WTC11 (cell line): ENCODE measurements at places on chromosomes 7 and 10.

- no peak for DNase-seq
Observed at GRCh38 chr7:39592586-39592985, 26.4 kb downstream of the YAE1 start.

GRCh38 chr10:4776234-4776638 lies 49.8 kb upstream of the AKR1E2 start:
- no peak for DNase-seq

GRCh38 chr7:90242369-90243168 lies 2.4 kb upstream of the CFAP69 start:
- DNase-seq: no peak

DNA sequence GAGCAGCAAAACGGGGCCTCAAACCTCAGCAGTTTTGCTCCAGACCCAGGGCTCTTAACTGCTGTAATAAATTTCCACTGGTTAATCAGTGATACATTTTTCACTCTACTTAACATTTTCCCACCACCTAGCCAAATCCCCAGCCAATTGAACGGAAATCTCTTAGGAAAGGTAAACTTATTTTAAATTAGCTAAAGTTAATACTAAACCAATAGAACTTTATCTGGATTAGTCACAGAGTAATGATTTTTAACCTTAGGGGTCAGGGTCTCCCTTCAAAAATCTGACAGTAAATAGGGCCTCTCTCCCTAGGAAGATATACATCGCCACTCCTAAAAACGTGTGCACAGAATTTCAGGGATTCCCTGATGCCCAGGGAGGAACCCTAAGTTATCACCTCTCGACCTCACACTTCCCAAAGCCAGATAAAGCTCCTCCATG lies 87.4 kb upstream of the KMT2E start:
- DNase-seq: no peak

DNA sequence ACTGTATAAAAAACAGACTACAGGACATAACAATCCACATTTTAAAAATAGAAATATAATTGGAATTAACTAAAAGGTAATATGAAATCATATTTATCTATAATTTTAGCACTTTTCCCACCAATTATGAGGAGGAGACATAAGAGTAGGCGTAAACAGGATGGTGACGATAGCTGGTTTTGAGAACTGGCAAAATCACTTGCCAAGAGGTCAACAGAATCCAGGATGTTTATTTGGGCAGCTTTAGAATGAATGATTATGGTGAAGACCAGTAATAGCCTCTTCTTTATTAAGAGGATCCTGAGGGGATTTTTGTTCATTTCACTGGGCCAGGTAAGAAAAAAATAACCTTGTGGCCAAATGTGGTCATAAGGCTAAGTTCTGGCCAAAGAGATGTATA lies 67.2 kb downstream of the TPK1 start:
- DNase-seq: no peak

DNA sequence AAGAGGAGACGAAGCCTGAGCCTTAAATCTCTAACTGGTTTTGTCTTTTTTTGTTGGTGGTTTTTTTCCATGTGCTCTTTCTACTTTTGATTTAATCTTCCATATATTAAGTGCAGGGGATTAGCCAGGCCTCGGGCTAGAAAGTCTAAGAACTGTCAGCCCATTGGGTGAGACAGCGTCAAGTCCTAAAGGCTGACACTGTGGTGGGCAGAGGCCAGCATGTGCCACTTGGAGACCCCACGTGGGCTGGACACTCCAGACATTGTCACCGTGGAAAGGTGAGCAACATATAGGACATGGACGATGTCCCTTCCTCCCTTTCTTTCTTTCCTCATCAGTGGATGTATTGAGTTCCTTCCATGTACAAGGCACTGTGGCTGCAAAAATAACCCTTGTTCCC lies 129.3 kb downstream of the TMEM178B start:
- no peak for DNase-seq

DNA sequence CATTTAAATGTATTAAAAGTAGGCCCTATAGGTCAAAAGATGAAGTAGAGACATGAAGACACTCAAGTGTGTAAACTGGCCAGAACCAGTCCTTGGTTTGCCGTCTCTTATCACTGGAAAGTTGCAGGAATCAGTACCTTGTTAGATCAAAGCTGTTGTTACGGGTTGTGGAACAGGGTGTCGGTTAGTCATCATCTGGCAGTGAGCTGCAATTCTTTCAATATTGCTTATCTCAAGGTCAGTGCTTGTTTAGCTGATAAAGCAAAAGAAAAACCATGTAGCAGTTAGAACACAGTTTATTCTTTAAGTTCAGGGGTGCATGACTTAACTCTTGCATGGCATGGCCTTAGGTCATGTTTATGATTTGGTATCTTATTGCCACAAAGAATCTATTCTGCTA lies 10.0 kb upstream of the SLC13A1 start:
- DNase-seq: no peak

DNA sequence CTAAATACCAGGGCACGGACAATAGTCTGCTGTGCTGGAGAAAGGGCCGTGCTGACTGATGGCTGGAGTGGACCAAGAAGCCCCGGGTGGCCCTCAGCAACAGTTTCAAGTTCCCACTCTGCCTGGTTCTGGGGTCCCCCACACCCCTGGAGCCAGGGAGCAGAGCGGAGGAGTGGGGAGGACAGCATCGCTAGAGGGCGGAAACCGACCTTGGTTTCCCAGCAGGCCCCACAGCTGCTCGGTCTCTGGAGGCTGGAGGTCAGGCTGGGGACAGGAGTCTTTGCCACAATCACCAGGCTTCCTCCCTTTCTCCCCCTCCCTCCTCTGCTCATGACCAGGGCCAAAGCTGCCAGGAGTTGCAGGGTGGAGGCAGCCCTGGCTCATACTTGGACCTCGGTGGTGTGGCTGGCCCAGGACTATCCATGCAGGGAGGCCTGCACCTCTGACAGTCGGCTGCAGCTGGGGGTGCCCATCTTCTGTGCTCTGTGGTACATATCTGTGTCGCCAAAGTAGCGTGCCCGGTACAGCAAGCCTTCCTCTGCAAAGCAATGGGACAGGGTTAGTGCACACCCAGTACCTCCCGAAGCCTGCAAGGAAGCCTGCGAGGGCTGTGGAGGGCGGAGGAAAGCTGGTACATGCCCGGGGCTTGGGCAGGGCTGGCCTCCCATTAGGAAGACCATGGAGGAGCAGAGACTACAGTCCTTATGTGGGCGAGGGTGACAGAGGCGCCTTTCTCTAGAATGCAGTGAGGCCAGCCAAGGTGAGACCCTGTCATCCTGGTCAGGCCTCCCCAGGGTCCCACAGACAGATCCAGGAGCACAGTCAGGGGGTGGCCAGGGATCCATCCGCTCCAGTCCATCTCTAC lies 19.1 kb downstream of the DNAJB12 start:
- no peak for DNase-seq

GRCh38 chr10:102642736-102643335 lies 1.4 kb upstream of the TRIM8 start:
- DNase-seq: peak; percentile 52
